ENCODE measurements at places on chromosomes 4 and X.

DNA sequence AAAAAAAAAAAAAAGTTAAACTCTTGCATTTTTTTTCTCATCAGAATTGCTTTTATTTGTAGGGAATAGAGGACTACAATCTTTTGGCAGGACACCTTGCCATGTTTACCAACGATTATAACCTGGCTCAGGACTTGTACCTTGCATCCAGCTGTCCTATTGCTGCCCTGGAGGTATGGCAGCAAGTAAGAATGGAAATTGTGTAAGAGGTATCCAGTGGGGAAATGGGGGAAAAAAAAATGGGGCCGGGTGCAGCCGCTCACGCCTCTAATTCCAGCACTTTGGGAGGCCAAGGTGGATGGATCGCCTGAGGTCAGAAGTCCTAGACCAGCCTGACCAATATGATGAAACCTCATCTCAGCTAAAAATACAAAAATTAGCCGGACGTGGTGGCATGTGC lies 49.8 kb downstream of the WDR19 start:
- DNase-seq, result no peak

DNA sequence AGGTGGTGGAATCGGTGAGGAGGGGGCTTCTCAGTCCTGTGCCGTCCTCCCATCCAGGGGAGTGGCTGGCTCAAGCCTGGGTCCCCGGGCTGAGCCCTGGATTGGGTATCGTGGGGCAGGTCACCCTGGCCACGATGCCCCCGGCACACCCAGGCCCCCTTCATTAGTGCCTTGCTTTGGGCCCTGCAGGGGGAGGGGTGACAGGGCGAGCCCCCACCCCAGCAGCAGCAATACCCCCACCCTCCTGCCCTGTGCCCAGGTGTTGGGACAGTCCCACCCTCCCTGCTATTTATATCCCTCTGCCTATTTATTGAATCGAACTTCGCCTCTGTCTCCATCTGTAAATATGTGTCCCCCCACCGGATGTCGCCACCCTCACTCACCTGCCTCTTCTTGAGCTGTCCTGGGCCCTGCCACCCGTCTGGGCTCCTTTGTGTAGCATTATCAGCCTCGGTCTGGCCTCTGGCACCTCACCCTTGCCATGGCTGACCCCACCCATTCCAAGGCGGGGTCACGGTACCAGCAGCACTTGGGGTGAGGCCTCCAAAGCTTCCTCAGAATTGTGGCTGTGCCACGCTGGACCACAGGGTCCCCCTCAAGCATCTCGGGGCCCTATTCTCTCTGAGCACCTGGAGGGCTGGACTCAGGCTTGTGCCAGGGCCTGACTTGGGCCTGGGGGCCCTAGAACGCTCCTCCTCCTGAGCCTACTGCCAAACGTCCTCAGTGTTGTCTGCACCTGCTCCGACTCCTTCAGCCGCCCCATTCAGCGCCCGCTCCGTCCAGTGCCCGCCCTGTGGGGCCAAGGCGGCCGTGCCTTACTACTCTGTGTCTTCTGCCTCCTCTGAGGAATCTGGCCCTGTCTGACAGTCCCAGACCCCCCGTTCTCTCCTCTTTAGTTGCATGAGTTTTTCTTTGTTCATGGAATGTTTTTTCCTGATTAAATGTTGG lies 6.1 kb downstream of the LAGE3 start:
- no peak for DNase-seq

DNA sequence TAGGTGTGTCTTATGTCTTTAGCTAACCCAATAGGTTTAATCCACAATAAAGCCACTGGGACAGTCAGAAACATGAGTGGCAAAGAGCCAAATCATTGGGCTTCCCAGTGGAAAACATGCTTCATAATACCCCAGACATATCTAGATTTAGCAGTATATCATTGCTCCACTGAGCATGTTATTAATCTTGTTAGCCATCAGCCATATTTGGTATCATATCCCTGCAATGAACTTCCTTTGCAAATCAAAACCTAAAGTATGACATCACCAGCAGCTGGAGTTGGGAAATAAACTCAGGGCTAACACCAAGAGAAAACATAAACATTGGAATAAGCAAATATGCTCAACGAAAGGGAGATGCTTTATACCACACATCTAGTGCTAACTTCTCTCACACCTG lies 280.8 kb upstream of the NOCT start:
- no peak for DNase-seq

GRCh38 chr4:48722509-48723446 lies 57.3 kb downstream of the FRYL start:
- DNase-seq, result no peak

DNA sequence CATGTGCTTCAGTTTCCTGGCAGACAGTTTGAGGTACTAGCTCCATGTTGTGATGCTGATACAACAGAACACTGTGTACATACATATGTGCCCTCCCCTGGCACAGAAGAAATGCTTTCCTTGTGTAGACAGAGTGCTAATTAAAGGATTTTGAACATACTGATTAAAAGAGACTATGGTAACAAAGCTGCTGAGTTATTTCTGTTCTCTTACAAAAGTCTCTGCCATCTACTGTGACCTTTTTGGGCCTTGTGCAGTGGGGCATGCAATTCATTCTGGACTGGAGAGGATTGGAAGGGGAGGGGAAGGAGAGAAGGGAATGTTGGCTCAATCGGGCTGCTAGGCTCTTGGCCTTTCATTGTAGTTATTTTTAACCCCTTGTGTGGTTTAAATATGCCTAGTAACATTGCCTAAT lies 6.0 kb downstream of the PDLIM5 start:
- no peak for DNase-seq

All from activated CD4-positive, CD25-positive, alpha-beta regulatory T cell treated with anti-CD3 and anti-CD28 coated beads, Interleukin-2, amount 50 U/mL, for 72 hours (primary cell).